Suppressor macrophage treated with lipopolysaccharide for 1 hour (primary cell): ENCODE measurements at places on chromosomes 7 and 10.
A peak's percentile ranks its signal among the peaks of the same experiment; 100 is the strongest.

- no peak for DNase-seq
Measured at GRCh38 chr7:85669225-85669624, 482.4 kb upstream of the SEMA3D start.

- peak; percentile 9 for DNase-seq
Measured at GRCh38 chr7:54831644-54832095, 72.7 kb upstream of the SEC61G start.

GRCh38 chr10:73779539-73780197 lies 2.2 kb upstream of the CHCHD1 start:
- DNase-seq = no peak

GRCh38 chr7:98553666-98554065 lies 63.4 kb upstream of the NPTX2 start:
- DNase-seq = no peak

GRCh38 chr7:36202398-36202797 lies 49.3 kb downstream of the EEPD1 start:
- no peak for DNase-seq
